ENCODE measurements at places on chromosomes 6 and 20.

GRCh38 chr6:15507746-15508145 is 155.1 kb downstream of the DTNBP1 start:
- DNase-seq: no peak

DNA sequence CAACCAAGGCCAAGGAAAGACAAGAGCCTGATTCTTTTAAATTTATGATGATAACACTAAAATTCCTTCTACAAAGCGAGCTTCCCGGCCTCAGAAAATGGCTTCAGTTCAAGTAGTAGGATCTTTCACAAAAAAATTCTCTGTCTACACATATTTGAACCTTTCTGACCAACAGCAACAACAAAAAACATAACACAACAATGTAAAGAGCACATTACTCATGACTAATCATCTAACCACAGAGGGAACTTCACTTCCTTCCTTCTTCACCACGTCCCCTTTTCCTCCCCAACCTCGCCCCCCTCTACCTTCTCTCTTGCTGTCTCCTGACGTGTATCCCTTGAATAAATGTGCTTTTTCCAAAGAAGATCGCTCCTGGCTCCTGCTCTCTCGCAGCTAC is 228.2 kb downstream of the MYLK4 start:
- no peak for DNase-seq

DNA sequence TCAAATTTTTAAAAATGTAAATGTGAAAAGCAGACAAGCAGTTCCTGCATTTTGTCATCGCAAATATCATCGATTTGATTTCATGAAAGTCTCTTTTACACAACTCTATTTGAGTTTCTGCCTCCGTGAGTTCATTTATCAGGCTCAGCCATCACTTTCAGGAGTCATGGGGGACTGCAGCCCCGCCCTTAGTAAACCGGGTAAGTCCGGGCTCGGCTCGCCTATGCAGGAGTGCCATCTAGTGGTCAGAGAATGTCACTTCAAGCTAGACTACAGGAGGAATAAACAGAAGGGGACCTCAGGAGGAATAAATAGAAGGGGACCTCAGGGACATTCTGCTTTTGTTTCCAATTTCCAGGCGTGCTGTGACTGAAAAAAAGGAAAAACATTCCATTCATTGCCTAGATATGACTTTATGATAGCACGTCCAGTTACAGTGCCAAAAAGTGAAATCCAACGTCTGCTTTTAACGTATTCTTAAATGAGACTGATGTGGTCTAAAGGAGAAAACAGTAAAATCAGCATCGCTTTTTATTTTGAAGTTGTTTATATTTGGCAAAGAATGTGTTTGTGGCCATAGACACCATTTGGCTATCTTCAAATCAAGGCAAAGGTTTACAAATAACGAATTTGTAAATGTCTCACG is 333.9 kb downstream of the HACE1 start:
- peak; percentile 23 for DNase-seq

DNA sequence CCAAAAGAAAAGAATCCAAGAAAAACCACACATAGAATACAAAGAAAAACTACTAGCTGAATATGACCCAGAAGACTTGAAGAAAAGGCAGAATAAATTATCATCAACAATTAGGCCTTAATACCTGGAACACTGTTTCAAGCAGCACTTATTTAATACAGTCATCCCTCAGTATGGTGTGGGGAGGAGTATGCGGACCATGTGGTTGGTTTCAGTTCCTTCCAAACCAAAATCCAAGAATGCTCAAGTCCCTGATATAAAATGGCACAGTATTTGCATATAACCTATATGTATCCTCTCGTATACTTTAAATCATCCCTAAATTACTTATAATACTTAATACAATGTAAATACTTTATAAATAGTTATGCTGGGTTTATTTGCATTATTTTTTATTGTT is 16.1 kb downstream of the CDK19 start:
- DNase-seq: no peak

DNA sequence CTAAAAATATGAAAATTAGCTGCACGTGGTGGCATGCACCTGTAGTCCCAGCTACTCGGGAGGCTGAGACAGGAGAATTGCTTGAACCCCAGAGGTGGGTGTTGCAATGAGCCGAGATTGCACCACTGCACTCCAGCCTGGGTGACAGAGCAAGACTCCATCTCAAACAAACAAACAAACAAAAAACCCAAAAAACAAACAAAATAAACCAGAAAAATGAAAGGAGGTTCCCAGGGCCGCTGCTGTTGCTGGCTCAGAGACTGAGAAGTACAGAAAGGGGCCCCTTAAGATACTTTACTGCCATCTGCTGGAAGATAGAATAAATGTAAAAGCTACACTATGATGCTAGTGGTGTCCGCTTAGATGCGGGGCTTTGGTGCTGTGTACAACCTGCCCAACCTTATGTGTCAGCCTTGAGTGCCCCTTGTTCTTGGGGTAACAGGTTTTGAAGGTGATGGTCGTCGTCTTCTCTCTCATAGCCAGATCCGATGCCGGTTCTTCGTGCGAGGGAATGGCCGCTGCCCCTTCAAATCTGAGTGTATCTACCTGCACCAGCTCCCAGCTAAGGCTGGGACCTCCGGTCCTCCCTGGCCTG is 2.8 kb upstream of the FANCE start:
- peak; percentile 79 for DNase-seq

GRCh38 chr6:128017288-128017687 is 116.4 kb upstream of the THEMIS start:
- DNase-seq: no peak

DNA sequence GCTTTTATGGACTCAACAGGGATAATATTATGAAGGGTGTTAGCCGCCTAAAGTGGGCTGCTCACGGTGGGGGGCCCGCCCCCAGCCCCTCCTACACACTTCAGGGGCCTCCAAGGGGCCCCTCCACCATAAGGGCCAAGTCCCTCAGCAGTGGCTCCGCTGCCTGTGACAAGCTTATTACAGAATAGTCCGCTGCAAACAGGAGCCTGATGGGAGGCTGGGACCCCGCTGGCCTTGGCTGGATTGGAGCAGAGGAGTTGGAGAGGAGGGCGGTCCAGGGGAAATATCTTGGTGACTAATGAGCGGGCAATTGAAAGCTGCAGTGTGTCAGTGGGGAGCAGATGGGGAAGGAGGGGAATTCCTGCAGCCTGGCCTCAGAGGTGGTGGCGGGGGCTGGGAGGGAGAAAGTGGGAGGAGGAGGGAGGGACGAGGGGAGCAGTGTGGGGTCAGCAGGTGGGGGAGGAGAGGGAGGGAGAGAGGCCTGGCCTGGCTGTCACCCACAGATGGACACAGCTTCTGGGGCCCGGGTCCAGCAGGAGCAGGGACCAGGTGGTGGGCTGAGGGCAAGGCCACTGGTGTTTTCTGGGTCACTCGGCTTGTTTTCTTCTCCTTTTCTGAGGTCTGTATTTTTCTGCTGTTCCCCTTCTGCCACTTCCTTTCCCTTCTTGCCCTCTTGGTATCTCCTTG is 57.6 kb upstream of the FOXP4 start:
- no peak for DNase-seq

GRCh38 chr20:41364967-41365765 is 1.5 kb downstream of the EMILIN3 start:
- no peak for DNase-seq

DNA sequence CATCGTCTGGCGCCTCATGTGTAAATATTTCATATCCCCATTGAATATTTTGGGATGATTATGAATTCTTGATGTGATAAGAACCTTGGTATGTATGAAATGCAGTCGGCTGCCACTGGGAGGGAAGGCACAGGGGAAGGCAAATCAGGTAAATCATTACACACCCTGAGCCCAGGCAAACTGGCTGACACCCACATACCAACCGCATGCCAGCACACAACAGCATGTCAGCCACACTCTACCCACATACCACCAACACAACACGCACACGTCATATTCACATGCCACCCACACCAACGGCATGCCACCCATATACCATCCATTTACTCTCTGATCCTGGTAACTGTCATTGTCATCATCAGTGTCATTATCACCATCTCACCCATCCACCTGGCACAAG is 28.3 kb upstream of the MDGA1 start:
- no peak for DNase-seq

DNA sequence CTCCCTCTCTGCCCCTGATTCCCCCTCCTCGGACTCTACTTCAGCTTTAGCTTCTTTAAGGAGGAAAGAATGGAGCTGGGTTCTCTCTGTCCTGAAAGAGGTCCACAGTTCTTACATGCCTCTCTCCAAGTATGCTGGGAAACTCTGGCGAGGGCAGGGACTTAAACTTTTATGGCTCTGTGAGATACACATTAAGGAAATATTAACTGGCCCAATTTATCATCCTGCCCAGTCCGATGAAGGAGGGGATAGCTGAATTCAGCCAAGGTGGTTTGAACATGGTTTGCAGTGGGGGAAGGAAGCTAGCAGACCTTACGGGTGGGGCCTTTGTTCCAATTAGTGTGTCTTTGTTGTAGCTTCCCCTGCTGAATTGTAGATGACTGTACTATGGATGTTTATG is 121.7 kb downstream of the EYA4 start:
- DNase-seq: no peak

GRCh38 chr6:162109480-162110050 is 618.0 kb downstream of the PRKN start:
- no peak for DNase-seq

- no peak for DNase-seq
Measured at GRCh38 chr6:151160929-151161757, 78.6 kb upstream of the AKAP12 start.

DNA sequence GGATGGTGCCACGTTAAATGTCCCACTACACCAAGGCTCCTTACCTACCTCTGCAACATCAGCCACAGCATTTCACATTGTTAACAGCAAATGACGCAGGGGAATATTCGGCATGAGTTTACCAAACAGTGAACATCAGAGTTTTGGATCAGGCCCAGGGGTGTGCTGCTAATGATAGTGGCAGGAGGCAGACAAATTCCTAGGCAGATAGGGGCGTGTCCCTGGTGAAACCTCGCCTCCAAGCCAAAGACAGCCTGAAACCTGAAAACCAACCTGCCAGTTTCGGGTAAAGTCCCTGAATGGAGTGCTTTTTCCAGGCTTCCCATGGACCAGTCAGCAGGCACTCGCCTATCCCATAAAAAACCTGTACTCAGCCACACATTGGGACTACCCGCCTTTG is 133.6 kb downstream of the SH3BGRL2 start:
- DNase-seq: no peak

DNA sequence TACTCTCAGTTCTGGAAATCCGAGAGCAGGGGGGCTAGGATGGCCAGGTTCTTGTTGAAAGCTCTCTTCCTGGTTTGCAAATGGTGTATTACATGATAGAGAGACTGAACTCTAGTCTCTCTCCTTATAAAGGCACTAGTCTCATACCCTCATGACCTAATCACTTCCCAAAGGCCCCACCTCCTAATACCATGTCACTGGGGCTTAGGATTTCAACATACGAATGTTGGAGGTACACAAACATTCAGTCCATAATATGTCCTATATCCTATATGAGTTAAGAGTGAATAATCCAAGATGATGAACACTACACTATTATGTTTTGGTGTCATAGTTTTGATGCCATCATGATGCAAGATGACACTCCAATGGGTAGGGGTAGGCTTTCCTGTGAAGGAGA is 20.0 kb upstream of the TXLNB start:
- DNase-seq: no peak

GRCh38 chr6:132598473-132598872 is 8.9 kb upstream of the TAAR5 start:
- no peak for DNase-seq

- DNase-seq: no peak
Measured at GRCh38 chr20:54346276-54346675, 129.1 kb upstream of the DOK5 start.

- no peak for DNase-seq
Measured at GRCh38 chr20:8228315-8228714, 96.2 kb downstream of the PLCB1 start.

GRCh38 chr6:28207510-28208110 is 17.5 kb upstream of the ZSCAN9 start:
- DNase-seq: no peak

GRCh38 chr6:108902382-108902792 is 54.2 kb downstream of the ARMC2 start:
- DNase-seq: no peak

- no peak for DNase-seq
Measured at GRCh38 chr6:88000713-88001112, 46.9 kb upstream of the SPACA1 start.
